ENCODE measurements at places on chromosomes 4 and X. TPM values are rescaled to one million over a fixed set of nuclear protein-coding genes. Genes with fewer than 3 reads are reported as not detected.

DNA sequence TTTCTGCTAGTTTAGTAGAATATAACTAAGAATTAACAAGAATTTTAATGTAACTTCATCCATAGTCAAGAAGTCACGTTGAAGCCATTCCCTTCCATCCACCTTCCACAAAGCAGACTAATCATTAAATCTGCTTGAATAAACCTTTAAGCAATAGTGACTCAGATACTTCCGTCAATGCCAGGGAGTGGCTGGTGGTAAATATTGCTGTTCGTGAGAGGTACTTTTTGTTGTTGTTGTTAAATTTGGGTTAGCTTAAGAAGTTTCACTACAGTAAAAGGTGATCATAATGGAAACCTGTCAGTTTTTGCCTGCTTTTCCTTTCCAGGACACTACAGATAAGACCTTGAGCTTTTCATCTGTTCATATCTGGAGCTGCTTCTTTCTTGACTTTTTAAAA lies 316.3 kb downstream of the TMA16 start:
- no peak for DNase-seq

DNA sequence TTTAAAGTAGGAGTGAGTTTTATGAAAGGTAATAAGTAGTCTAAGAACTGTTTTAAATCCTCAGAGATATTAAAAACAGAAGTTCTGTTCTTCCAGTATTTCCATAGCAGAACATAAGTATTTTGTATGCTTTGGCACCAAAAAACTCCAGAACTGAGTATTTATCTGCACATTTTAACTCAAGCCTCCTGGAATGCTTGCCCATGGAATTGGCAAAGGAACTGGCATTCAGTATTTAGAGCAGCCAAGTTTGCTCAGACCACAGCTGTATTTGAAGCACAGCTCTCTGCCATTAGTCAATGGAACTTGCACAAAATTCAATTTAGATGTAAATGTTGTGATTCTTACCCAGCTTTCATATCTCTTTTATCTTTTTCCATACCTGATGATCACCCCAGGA lies 42.2 kb downstream of the NDNF start:
- DNase-seq, result peak; percentile 32

CFAP99 gene
- total RNA-seq, result not detected

- DNase-seq, result no peak
Measured at GRCh38 chrX:10070714-10071436, 85.9 kb upstream of the CLCN4 start.

WAS gene
- 0.09 TPM for total RNA-seq

GRCh38 chrX:118100091-118100490 lies 16.5 kb downstream of the KLHL13 start:
- no peak for DNase-seq

DNA sequence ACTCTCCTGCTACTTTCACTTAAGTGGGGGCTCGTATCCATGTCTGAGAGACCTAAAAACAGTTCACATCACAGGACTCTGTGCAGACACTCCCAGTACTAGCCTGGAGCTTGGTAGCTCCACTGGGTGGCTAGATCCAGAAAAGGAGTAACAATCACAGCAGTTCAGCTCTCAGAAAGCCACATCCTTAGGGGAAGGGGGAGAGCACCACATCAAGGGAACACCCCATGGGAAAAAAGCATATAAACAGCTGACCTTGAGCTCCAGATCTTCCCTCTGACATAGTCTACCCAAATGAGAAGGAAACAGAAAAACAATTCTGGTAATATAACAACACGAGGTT lies 175.8 kb downstream of the FAM13A start:
- DNase-seq, result no peak

GRCh38 chr4:8594097-8595038 lies 1.8 kb downstream of the CPZ start:
- peak; percentile 82 for DNase-seq

SSX1 gene
- total RNA-seq, result not detected

C4orf51 gene
- not detected for total RNA-seq

DNA sequence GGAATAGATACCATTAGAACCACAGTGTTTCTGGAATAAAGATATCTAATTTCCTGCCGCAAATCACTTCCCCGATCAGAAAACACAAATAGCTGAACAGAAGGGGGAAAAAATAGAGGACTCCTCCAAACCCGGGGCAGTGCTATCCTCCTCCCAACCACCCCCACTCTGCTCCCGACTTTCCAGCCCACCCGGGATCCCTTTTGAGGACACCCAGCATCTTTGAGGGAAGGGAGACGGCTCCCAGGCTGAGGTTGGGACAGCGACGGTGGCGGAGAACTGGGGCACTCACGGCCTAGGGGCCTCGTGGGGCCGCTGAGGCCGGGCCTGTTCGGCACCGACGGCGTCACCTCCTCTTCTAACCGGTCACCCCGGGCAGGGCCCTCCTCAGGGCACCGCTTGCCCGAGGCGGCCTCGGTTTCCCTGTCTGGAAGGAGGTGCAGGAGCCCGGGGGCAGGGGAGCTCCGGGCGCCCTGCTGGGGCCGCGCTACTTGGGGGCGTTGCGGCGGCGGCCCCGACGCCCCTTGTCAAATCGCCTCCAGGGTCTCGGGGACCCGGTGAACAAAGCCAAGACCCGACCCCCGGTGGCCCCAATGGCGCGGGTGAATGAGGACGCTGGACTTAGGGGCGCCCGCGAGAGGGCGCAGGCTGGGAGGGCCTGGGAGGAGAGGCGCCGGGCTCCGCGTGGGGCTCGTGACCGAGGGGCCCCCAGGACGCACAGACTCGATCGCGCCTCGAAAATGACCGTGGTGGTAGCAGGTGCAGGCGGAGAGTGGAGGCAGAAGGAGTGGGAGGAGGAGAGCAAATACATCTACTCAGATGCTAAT lies 6.9 kb upstream of the ARX start:
- no peak for DNase-seq

GRCh38 chrX:7378406-7378805 lies 230.5 kb upstream of the PUDP start:
- DNase-seq, result no peak

- DNase-seq, result no peak
Measured at GRCh38 chr4:1164040-1164439, 8.3 kb downstream of the SPON2 start.

DNA sequence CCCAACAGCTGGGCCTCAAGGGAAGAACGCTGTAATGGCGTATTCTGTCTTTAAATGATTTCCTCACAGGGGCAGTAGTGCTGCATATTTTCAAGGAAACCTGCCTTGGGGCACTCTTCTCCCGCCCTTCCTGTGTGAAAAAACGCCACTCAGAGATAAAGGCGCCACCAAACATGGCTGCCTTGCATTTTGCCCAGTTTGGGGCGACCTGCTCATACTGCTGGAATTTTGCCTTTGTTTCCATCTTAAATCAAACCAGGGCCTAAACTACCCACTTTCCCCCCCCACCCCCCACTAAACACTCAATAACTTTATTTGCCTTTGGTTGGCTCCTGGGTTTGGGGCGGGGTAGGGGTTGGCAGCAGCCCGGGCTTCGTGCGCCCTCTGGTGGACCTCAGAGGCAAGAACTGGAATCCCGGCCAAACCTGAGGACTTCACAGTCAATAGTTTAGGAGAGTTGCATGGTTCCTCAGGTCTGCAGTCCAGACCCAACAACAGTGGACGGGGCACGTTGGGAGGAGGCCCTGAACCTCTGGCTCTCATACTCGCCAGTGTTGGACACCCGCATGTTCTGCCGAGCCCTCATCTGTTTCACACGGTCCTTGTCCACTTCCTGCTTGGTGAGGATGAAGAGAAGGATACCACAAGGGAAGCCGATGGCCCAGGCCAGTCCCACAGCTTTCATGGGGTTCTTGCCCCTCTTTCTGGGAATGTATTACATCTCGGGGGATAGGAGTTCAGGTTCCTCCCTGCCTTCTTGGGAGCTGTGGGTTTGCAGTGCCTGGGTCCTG lies 220.1 kb upstream of the STK26 start:
- peak; percentile 90 for DNase-seq

GRCh38 chr4:138736362-138736761 lies 279.2 kb upstream of the NOCT start:
- DNase-seq, result peak; percentile 51

DNA sequence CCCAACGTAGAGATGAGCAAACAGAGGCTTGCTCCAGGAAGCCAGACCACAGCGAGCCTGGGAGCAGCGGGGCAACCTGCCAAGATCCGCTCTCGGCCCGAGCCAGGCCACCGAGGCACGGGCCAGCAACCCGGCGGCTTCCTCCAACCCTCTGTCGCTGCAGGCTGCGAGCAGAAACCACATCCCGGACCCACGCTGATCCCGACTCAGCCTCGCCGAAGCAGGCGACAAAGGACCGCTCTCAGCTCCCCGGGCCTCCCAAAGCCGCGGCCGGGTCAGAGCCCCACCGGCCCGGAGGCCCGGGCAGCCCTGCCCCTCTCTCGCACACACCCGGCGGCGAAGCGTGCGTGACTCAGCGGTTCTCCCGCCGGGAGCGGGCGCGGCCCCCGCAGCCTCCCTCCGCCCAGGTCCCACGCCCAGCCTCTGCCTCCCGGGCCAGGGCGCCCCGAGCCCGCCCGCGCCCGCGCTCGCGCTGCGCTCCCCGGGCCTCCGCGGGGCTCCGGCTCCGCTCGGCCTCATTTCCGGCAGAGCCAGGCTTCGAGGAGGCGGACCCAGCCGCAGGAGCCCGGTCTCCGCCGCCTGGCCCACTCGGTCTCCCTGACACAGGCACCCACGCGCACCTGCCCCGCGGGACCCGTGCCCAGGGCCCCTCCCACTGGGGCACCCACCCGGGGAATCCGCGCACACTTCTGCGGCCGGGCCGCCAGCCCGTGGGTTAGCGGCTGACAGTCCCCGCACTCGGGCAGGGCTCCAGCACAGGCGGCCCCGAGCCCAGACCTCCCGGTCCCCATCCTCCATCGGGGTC lies 1.7 kb downstream of the PPP2R2C start:
- peak; percentile 32 for DNase-seq

DNA sequence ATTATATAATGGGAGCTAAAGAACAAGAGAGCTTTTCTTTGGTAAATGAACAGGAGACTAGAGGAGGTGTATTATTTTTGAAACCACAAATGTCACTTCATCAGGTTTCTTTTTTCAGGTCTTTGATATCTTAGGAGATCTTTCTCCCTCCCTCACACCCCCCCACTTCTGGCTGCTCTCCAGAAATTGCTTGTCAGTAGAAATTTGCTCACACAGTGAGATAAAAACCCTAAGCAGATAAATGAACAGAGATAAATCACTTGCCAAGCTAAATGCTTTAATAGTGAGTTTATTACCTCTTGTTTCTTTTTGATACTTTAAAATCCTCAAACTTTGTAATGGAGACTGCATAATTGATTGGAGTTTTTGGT lies 421.2 kb upstream of the TENM3 start:
- DNase-seq, result peak; percentile 41

RNF4 gene
- 75.6 TPM for total RNA-seq

GPR82 gene
- not detected for total RNA-seq

RENBP gene
- 5.6 TPM for total RNA-seq

- DNase-seq, result no peak
Measured at GRCh38 chr4:181432335-181432734, 810.9 kb upstream of the TENM3 start.

DNA sequence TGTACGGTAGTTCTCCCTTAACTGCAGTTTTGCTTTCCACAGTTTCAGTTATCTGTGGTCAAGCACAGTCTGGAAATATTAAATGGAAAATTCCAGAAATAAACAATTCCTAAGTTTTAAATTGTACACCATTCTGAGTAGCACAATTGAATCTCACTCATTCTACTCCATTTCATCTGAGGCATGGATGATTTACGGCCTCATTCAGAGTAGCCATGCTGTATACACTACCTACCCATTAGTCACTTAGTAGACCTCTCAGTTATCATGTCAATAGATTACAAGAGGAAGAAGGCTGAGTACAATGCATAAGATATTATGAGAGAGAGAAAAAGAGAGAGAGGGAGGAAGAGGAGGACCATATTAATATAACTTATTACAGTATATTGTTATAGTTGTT lies 77.5 kb downstream of the ENOX2 start:
- no peak for DNase-seq

DNA sequence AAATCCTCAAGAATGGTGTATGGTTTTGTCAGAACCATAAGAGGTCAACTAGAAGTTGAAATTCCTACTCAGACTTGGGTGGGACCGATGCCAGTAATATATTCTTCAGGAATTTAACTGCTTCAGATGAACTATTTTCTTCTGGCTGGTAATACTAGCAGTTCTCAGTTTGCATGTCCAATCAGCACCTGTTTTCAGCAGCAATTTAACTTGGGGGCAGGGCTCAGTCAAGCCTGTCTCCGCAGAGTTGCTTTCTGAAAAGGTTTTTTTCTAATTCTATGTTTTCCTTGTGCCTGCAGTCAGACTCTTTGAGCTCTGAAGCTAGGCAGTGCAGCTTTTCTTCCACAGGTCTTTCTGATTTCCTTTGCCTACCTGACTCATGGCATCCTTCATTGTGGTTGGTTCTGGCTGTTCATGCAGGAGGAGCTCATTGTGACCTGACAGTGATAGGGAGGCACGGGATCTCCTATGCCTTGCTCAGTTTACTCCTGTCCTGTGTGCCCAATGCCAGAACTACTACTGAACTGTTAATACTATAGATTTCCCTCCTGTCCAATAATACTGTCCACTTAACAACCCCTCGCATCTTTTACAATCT lies 17.3 kb upstream of the FMR1 start:
- peak; percentile 21 for DNase-seq

DNA sequence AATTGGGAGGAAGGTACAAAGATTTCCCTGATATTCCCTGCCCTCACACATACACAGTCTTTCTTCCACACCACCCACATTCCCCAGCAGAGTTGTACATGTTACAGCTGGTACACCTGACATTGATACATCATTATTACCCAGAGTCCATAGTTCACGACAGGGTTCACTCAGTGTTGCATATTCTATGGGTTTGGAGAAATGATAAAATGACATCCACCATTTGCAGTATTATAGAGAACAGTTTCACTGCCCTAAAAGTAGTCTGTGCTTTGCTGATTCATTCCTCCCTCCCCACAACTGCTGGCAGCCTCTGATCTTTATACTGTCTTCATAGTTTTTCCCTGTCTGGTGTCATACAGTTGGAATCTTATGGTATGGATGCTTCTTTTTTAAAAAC lies 15.0 kb downstream of the AGA start:
- peak; percentile 57 for DNase-seq

DNA sequence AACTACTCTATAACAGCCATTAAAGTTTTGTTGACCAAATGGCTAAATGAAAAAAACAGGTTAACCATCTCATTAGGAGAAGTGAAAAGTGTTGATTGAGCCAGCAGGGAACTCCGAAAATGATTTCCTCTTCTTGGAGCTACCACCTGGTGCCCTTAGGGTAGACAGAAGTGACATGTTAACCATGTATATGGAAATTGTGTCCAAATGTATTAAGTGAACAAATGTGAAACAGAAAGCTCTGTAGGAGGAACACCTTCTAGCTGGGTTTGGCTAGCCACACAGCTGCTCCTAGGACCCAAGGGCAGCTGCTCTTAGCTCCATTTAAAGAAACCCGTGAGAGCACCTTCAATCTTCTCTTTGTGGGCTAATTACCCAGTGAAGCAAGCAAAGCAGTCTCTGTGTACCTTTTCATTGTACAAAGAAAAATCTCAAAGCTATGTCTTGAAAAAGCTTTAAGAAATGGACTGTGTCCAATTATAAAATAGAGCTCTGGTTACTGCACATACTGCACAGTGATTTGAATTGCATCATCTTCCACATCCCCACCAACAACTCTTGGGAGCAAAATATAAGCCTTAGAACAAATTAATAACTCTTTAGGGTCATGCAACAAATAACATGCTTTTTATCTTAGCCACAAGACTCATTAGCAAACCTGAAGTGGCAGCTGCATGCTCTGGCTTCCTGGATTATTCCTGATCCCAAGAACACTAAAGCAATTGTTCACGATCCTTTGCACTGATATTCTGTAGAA lies 59.2 kb upstream of the PARM1 start:
- peak; percentile 15 for DNase-seq

GRCh38 chr4:122086338-122087065 lies 65.6 kb upstream of the BLTP1 start:
- DNase-seq, result no peak

All from fibroblast of the aortic adventitia (primary cell).